ENCODE measurements at places on chromosomes 11 and 22.

GRCh38 chr11:9625162-9625561, 38.7 kb upstream of the SWAP70 start:
- DNase-seq, result no peak

GRCh38 chr11:113724778-113725177, 18.7 kb upstream of the TMPRSS5 start:
- DNase-seq, result no peak

DNA sequence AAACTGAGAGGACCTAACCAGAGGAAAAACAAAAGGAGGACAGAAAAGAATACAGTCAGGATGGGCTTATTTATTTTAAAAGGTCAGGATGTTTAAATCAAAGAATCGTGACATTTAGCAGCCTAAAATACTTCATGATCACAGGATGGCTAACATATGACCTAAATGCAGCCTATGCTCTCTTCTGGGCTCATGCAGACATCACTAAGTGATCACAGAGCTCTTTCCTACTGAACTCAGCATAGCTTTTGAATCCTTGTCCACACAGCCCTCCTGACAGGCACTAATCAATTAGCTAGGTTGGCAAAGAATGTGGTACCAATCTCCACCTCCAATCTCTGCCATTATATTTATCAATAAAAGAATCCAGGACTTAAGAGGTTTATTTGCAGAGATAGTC, 60.1 kb upstream of the PHF21A start:
- DNase-seq, result no peak

GRCh38 chr22:33697640-33698039, 222.6 kb downstream of the LARGE1 start:
- DNase-seq, result no peak
